ENCODE measurements at places on chromosomes 16 and 17. TPM values are rescaled to one million over a fixed set of nuclear protein-coding genes. Genes with fewer than 3 reads are reported as not detected.
A peak's percentile ranks its signal among the peaks of the same experiment; 100 is the strongest.

GRCh38 chr16:64968539-64968938 lies 153.3 kb downstream of the CDH11 start:
- no peak overlapping the region for H3K27ac ChIP-seq
- H3K27me3 ChIP-seq, result no peaks in the 10 kb centered on the region
- no peaks in the 10 kb centered on the region for H3K36me3 ChIP-seq
- no peak overlapping the region for H3K4me3 ChIP-seq
- no peaks in the 10 kb centered on the region for H3K4me1 ChIP-seq

- H3K4me1 ChIP-seq, result peaks cover 6% of the 10 kb centered on the region
- H3K36me3 ChIP-seq, result no peaks in the 10 kb centered on the region
- H3K27me3 ChIP-seq, result peaks cover 73% of the 10 kb centered on the region
- no peak for DNase-seq
These were observed 910 bp upstream of the RAMP2 start for GRCh38 chr17:42759982-42760651.

- H3K4me1 ChIP-seq, result no peaks in the 10 kb centered on the region
- H3K27ac ChIP-seq, result no peak overlapping the region
- no peaks in the 10 kb centered on the region for H3K27me3 ChIP-seq
- no peak for DNase-seq
- peaks cover 22% of the 10 kb centered on the region for H3K36me3 ChIP-seq
- no peak overlapping the region for H3K4me3 ChIP-seq
These were observed 57.9 kb upstream of the C17orf78 start for GRCh38 chr17:37317867-37318266.

GRCh38 chr16:55836158-55836611 lies 3.3 kb upstream of the CES1 start:
- H3K36me3 ChIP-seq, result no peaks in the 10 kb centered on the region
- no peak overlapping the region for H3K27ac ChIP-seq
- DNase-seq, result no peak
- no peaks in the 10 kb centered on the region for H3K4me1 ChIP-seq
- peaks cover 14% of the 10 kb centered on the region for H3K27me3 ChIP-seq

DNA sequence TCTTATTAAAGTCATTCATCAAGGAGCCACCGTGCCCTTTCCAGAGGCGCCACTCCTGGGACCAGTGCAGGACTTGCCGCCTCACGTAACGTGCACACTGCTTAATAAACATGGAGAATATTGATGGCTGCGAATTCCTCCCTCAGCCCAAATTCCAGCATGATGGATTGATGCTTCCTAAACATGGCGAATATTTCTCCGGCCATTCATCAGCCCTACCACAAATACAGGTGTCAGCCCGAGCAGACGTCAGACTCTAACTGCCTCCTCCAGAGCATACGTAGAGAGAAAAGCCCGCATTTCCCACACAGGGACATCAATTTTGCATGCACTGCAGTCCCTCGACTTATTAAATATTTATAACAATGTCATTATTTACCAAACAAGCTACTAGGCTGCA lies 97.0 kb downstream of the USP31 start:
- H3K27ac ChIP-seq, result no peak overlapping the region
- H3K4me3 ChIP-seq, result no peak overlapping the region
- DNase-seq, result no peak
- H3K4me1 ChIP-seq, result no peaks in the 10 kb centered on the region

Gene GPR179
- total RNA-seq, result 0.34 TPM

Gene WFDC1
- total RNA-seq, result not detected

Gene KRTAP9-8
- total RNA-seq, result not detected

Gene IGF2BP1
- total RNA-seq, result 1.1 TPM

Gene ZSCAN10
- not detected for total RNA-seq

GRCh38 chr17:17840751-17841591 lies 4.2 kb upstream of the SREBF1 start:
- peak overlapping the region; percentile 69 for H3K4me3 ChIP-seq
- H3K4me1 ChIP-seq, result peaks cover 37% of the 10 kb centered on the region
- DNase-seq, result no peak
- H3K27me3 ChIP-seq, result peaks cover under 1% of the 10 kb centered on the region
- peaks cover 1% of the 10 kb centered on the region for H3K36me3 ChIP-seq

Gene ATMIN
- total RNA-seq, result 24.5 TPM

DNA sequence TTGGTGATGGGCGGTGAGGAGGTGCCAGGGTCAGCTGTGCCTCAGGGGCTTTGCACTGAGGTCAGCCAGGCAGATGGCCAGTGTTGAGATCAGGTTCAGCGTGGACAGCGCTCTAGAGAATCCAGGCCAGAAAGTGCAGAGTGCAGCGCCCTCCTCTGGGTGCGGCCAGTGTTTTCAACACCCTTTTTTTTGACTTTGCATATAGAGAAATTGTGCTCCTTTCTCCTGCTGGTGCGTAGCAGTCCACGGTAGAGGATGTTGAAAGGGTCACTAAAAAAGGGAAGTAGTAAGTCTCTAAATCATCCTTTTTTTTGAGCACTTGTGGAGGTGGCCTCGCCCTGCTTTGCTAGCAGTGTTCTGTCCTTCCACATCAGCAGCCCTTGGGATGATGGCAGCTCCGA lies 53.9 kb downstream of the BANP start:
- H3K27me3 ChIP-seq, result no peaks in the 10 kb centered on the region
- DNase-seq, result no peak
- peaks cover 5% of the 10 kb centered on the region for H3K36me3 ChIP-seq
- H3K4me1 ChIP-seq, result peaks cover 8% of the 10 kb centered on the region
- no peak overlapping the region for H3K27ac ChIP-seq

- no peak overlapping the region for H3K27ac ChIP-seq
- no peak for DNase-seq
- peaks cover 22% of the 10 kb centered on the region for H3K4me1 ChIP-seq
- no peak overlapping the region for H3K4me3 ChIP-seq
These were observed 448 bp downstream of the VTN start for GRCh38 chr17:28369684-28370034.

DNA sequence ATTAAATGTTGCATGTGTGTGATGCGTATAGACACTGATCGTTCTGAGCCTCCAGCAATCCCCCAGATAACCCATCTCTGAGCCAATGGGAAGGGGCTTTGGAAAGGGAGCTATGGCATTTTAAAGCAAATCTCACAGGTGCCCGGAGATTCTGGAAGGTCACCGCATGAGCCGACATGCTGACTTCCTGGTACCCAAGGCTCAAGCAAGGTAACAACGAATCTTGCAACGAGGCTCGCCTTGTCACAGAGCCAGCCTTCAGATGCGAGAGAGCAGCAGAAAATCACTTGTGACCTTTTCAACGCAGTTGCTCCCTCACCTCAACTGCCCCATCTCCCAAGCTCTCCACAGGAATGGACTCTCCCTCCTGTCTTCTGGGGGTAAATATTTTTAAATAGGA lies 154.8 kb upstream of the CDH5 start:
- no peak for DNase-seq
- H3K36me3 ChIP-seq, result no peaks in the 10 kb centered on the region
- H3K27me3 ChIP-seq, result peaks cover 27% of the 10 kb centered on the region
- no peak overlapping the region for H3K27ac ChIP-seq

DNA sequence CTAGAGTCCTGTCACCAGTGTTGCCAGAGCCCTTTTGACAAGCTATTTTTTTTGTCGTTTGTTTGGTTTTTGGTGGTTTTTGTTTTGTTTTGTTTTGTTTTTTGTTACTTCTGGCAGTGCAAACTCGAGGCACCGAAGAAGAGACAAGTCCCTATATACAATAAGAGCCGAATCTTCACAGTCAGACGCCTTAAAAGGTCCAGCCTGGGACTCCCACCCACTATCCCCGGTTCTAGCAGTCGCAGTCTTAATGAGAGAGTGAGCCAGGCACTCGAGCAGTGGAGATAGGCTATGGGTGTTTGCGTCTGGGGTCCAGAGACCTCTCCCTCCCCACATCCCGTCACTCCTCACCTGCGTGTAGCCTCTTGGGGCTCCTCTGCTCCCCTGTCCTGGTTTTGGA lies 1.9 kb downstream of the OR1F1 start:
- peaks cover 90% of the 10 kb centered on the region for H3K27me3 ChIP-seq
- peaks cover 1% of the 10 kb centered on the region for H3K36me3 ChIP-seq
- H3K27ac ChIP-seq, result no peak overlapping the region
- peak overlapping the region; percentile 73 for H3K4me3 ChIP-seq

Gene RHBDL3
- total RNA-seq, result not detected

Data from activated naive CD8-positive, alpha-beta T cell treated with anti-CD3 and anti-CD28 coated beads for 36 hours (primary cell).